Stimulated activated naive CD8-positive, alpha-beta T cell treated with anti-CD3 and anti-CD28 coated beads, Interleukin-15, amount 100 ng/mL, for 72 hours (primary cell): ENCODE measurements at places on chromosomes 13 and 19.

- no peak for DNase-seq
Observed at GRCh38 chr19:19464339-19465098, 50.8 kb downstream of the TSSK6 start.

GRCh38 chr13:72622546-72622945 lies 104.9 kb downstream of the MZT1 start:
- DNase-seq, result no peak

- no peak for DNase-seq
Observed at GRCh38 chr13:97559030-97559429, 125.1 kb downstream of the RAP2A start.

DNA sequence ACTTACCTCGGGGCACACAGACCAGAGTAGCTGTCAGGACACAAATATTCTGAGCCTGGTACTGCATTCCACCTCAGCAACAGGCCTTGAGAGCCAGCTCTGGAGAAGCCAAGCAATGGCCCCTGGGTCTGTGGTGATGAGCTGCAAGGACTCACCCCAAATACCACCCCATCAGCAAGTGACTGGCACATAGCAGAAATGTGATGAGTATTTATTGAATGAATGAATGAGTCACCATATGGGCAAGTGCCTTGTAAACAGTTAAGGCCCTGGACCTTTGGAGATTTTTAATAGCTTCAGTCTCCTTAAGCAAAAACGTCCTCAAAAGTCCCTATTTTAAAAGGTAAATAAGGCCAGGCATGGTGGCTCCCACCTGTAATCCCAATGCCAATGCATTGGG lies 18.2 kb downstream of the GSX1 start:
- no peak for DNase-seq

GRCh38 chr13:52085421-52085820 lies 43.5 kb downstream of the NEK5 start:
- no peak for DNase-seq

- DNase-seq, result no peak
Observed at GRCh38 chr19:2312820-2313501, 5.0 kb upstream of the LINGO3 start.

- no peak for DNase-seq
Observed at GRCh38 chr19:1271528-1272422, 2.6 kb downstream of the CIRBP start.

DNA sequence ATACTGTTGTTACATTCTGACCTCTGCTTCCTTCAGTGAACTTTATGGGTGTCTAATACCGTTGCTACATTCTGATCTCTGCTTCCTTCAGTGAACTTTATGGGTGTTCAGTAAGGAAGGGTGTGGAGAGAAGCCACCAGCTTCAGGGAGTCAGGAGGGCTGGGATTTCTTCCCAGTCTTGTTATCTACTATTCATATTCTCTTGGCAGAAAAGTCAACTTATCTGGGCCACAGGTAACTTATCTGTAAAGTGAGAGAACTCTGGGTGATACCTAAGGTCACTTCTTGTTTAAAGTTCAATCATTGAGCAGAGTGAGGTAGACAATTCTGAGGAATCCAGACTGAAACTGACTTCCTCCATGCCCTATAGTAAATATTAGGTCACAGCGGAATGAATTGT lies 71.2 kb upstream of the STK24 start:
- no peak for DNase-seq

DNA sequence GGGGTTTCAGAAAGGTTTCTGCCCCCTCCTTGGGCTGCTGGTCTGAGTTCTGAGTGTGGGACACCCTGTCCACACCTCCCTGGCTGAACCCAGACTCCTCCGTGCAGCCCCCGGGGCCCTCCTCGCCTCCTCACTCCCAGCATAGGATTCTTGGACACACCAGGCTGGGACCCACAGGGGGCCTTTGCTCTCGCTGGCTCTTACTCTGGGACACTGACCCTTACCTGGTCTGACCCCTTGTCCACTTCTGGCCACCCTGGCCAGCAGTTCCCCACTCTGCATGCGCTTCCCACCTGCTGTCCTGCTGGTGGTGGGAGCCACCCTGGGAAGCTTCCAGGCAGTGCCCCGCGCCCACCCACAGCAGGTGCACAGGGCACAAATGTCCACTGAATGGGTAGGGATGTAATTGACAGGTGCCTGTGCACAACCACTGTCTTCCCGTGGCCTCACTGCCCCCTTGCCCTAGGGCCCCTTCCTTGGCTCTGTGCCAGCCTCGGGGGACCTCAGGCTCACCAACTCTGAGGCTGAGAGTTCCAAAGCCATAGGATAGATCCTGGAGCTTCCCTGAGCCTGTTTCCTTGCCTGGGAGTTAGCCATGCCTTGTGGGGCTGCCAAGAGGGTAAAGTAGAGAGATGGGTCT lies 7.0 kb upstream of the SLC25A42 start:
- no peak for DNase-seq

DNA sequence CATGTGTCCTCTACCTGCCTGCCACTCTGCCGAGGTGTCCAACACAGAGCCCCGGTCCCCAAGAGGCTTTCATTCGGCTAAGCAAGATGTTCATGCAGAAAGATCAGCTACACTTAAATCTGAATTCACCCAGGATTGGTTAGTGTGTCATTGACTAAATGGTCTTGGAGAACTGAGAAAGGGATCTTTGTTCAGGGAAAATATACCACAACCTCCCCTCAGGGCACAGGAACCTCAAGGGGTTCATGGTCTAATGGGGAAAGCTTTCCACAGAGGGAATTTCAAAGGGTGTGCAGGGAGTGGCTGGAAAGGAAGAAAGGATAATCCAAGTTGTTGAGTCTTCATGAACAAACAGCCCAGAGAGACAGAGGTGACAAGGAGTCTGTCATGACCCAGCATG lies 14.4 kb upstream of the POP4 start:
- DNase-seq, result no peak

GRCh38 chr13:49579501-49579900 lies 5.9 kb downstream of the RCBTB1 start:
- no peak for DNase-seq

DNA sequence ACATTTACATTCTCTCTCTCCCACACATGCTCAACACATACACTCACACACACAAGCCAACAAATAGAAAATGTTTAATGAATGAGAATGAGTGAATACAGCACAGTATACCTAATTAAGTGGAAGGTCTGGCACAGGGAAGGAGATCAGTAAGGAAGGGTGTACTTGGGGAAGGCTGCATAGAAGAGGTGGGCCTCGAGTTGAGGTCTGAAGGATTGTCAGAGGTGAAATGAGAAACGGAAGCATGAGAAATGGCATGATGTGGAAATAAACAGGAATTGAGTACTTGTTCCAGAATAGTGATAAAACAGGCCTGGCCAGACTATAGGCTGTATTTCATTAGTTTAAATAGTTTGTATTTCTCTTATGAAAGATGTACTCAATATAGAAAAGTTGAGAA lies 136.2 kb downstream of the FLT1 start:
- no peak for DNase-seq

- no peak for DNase-seq
Observed at GRCh38 chr13:78032132-78032531, 113.5 kb upstream of the EDNRB start.

DNA sequence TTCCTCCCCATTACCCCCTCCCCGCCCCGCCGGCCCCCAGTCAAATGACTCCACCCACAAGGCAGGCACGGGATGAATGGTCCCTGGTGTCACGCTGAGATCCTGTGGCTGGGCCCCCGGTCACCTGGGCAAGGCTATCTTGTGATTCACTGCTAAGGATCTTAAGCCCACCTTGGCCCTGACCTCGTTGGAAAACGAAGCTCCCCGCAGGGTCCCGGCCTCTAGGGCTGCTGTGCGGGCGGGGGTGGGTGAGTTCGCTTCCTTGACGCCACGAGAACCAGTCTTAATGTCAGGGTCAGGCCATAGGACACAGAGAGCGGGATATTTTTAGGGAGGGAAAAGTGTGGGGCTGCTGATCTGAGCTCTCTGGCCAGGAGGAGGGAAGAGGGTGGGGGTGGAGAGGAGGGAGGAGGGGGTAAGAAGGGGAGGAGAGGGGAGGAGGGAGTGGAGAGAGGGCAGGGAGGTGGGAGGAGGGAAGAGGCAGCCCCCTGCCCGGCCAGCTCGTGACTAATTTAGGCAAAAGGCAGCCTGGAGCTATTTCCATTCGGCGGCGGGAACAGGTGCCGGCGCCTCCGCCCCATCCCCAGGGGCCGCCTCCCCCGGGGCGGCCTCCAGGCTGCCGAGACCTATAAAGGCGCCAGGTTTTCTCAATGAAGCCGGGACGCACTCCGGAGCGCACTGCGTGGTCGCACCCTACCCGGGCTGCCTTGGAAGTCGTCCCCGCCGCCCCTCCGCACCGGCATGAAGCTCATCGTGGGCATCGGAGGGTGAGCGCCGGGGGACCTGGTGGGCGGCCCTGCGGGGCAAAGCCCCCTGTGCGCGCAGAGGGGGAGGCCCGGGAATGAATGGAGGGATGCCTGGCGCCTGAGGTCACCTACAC lies at the start of gene NMRK2:
Gene NMRK2 (plus strand): TSS at position 139 of the 880 bp plus-strand sequence. CDS start 603 bp downstream, at position 742.
- DNase-seq, result no peak
